CD4-positive, alpha-beta T cell treated with Interleukin-15 for 1 hour (primary cell): ENCODE measurements at places on chromosomes 11 and 22.

- DNase-seq: no peak
These were observed 48.4 kb upstream of the DBX1 start for GRCh38 chr11:20208622-20209111.

DNA sequence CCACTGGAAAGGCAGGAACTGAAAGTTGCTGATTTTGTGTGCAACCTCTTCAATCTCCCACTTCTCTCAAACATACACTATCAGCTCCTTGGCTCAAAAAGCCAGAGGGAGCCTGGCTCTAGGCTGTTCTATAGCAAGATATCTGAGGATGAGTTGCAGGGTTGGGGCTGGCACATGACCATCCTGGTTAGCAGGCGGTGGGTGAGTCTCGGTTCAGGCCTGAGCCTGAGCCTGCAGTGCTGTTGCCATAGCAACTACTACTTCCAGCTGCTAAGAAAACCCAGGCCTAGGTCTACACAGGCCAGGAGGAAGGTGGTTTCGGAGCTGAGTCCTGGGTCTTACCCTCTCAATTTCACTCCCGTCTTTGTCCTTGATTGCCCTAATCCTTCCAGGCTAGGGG lies 39.0 kb downstream of the CWC15 start:
- DNase-seq: no peak

DNA sequence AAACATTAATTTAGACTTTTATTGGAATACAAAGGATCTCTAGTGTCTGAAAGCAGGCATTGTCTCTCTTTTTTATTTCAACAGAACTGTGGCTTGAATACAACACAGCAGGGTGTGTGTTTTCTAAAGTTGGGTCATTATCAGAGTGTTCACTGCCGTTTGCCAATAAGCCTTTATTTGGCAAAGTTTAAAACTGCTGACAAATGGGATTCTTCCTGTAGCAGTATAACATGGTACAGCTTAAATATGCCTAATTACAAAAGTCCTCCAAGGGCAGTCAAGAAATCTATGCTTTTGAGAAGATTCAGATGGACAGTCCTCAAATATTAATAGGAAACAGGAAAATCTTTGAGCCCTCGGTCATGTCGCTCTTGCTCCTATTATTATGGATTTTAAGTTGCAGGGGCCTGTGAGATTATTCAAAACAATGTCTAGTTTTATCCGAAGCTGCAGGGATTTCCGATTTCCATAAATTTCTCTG lies 199.9 kb downstream of the MAML2 start:
- no peak for DNase-seq

DNA sequence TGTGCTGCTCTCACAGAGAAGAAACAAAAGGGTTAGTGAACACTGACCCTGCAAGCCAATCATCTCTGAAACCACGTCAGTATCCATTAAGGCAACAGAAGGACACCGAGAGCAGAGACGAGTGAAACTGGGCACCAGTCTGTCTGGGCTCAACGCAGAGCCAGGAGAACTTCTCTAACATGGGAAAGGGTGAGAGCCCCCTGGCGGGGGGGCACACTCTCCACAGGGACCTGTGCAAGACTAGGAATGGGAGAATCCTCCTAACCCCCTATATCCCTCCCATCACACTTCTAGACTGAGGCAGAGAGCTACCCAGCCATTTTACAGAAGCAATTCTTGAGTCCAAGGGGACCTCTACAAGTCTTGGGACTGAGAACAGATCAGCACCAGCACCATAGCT lies 285.8 kb downstream of the SOX6 start:
- DNase-seq: no peak

DNA sequence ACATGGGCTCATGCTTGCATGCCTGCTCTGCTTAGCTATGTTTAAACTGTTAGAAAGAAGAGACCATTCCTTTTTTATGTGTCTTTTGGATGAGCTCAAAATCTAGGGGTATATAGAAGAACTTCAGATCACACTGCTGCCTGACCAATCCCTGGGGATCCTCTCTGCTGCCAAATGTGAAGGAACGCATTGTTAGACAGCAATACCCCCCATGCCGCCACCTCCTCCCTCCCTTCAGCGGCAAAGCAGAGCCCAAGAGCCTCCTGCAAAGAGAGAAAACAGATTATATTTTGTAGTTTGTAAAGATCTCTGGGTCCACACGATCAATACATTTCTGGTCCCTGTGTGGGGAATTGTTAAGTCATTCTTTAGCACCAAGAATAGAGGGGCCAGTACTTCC lies 677.6 kb downstream of the NTM start:
- DNase-seq: no peak
